ENCODE measurements at places on chromosomes 2 and 18.

DNA sequence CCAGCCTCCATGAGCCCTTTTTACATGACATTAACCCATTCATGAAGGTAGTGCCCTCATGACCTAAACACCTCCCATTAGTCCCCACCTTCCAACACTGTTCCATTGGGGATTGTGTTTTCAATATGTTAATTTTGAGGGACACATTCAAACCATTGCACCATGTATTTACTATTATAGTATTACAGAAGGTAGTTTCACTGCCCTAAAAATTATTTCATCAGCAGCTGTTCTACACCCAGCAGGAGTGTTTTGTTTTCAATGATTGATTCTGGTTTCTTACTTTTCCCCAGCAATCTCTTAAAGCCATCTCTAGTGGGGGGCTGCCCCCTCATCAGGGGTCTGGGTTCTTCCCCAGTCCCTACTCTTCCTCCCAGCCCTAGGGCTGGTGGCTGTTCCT, 71.9 kb downstream of the CERS6 start:
- DNase-seq = no peak

GRCh38 chr2:39547811-39548719, 111.0 kb upstream of the MAP4K3 start:
- no peak for DNase-seq

DNA sequence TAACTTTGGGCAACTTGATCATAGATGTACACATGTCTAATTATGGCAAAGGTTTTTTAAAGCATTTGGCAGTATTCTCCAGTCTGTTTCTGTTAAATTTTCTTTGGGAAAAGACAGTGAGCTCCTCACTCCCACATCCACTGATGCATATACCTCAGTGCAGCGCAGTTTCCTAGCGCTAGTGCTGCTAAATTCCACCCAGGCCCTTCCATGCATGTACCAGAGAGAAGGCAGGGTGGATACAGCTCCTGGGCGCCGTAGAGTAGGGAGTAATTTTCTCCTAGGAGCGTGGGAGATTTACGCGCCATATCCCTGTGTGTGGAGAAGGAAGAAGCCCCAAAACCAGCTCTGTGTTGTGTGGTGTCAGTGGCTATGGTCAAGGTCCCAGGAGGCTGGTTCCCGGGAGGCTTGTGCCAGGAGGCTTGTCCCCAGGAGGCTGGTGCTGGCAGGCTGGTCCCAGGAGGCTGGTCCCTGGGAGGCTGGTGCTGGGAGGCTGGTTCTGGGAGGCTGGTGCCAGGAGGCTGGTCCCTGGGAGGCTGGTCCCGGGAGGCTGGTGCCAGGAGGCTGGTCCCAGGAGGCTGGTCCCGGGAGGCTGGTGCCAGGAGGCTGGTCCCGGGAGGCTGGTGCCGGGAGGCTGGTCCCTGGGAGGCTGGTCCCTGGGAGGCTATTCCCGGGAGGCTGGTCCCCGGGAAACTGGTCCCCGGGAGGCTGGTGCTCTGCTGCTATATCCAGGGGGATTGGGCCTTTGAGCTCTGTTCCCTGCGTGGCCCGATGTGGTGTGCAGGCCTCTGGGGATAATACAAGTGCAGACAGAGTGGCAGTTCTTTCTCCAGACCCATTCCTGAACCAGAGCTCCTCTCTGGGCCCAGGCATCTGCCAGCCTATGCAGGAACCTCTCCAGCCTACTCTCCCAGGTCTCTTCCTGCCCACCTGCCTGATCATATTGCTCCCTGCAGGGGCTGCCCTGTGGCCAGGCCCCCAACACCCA, 161.2 kb downstream of the SEPTIN10 start:
- DNase-seq = no peak

DNA sequence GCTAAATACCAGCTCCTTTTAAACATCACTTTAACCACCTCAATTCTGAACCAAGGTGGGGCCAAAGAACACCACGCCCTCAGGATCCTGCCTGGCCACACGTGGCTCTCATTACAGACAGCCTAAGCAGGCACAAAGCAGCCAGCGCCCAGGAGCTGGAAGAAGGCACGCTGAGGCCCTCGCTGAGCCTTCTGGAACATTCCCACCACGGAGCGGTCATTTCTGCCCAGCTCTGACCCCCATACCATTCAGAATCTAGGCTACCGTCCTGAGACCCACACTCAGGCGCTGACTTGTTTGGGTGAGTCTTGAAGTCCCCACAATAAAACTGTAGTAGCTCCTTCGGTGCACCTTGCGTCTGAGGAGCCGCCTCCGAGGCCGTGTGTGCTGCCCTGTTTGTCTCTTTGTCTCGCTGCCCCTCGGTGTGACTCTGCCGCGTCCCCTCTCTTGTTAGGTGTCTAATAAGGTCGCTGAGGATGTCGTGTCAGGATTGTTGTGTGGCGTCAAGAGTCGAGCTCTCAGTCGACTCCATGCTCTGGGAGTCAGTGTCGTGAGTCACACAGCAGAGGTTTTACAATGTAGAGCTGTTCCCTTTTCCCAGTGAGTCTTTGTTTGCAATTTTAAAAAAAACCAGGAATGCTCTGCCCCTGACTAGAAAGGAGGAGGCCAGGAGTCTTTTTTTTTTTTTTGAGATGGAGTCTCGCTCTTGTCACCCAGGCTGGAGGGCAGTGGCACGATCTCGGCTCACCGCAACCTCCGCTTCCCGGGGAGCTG, 242.4 kb downstream of the KLHL29 start:
- no peak for DNase-seq

GRCh38 chr2:24586955-24587354, 95.9 kb downstream of the NCOA1 start:
- DNase-seq = no peak

DNA sequence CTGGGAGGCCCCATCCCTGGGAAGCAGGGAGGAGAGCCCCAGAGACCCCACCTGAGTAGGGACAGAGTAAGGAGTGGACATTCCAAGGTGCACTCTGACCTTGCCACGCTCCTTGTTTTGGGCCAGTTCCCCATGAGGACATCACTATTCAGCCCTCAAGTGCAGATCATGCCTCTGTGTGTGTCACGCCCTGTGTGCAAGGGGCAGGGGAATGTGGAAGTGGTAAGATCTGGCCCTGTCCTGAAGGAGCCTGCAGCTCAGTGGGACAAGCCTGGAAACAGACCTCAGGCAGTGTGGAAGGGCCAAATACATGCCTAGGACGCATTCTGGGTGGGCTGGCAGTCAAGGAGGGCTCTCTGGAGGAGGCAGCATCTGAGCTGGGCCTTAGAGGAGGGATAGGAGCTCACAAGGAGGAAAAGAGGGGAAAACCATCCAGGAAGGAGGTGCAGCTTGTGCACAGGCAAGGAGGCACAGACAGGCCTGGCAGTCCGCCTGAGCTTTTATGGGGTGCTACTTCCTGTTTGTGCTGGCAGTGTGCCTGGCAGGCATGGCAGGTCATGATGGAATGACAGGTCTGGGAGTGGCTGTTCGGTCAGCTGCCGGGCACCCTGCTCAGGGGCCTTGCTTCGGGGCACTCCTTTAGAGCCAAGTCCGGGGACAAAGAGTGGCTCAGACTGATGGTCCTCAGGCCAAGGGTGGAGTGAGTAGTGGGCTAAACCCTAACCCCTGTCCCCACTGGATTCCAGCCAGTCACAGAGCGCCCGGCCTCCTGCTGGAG, 3.3 kb downstream of the KLHL30 start:
- DNase-seq = no peak

DNA sequence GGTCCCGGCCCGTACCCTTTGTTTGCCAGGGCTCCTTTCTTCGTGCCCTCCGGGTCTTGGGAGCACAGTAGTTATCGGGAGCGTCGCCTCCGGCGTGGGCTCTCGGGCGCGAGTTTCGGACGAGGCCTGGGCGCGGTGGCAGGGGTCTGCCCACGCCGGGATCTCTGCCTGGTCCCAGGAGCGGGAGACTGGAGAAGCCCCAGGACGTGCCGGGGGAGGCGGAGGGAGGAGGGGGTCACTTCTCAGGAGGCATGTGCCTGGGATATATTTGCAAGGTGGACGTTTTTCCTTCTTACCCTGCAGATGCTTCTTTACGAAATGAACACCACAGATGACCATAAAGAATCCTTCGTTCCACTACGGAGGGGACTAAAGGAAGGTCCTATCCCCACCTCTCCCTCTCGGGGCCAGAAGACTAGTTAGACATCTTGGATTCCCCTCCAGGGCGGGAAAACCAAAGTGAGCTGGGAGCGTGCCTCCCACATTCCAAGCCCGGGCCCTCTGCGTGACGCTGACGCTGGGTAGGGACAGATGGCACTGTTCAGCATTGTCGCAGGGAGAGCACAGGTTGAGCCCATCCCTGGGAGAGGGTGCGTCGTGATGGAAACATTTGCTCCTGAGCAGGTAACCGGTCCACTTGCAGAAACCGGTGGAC, 483 bp upstream of the FHL2 start:
- no peak for DNase-seq

- DNase-seq = no peak
These were observed 10.3 kb downstream of the STAMBP start for GRCh38 chr2:73838889-73839534.

- no peak for DNase-seq
These were observed 30.2 kb downstream of the TGFBRAP1 start for GRCh38 chr2:105299290-105299689.

DNA sequence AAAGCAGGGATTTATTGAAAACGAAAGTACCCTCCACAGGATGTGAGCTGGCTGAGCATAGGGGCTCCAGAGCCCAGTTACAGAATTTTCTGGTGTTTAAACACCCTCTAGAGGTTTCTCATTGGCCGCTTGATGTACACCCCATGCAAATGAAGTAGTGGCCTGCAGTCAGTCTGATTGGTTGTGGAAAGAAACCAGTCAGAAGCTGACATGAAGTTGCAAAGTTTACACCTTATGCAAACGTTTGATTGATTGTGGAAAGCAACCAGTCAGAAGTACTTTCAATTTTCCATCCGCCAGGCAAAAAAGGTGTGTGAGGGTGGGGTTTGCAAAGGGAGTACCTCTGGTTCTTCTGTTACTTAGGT, 62.3 kb downstream of the VWA3B start:
- no peak for DNase-seq

GRCh38 chr2:105610576-105611332, 134.0 kb upstream of the NCK2 start:
- no peak for DNase-seq

- DNase-seq = peak; percentile 55
These were observed 19.1 kb downstream of the CAPG start for GRCh38 chr2:85390941-85391669.

DNA sequence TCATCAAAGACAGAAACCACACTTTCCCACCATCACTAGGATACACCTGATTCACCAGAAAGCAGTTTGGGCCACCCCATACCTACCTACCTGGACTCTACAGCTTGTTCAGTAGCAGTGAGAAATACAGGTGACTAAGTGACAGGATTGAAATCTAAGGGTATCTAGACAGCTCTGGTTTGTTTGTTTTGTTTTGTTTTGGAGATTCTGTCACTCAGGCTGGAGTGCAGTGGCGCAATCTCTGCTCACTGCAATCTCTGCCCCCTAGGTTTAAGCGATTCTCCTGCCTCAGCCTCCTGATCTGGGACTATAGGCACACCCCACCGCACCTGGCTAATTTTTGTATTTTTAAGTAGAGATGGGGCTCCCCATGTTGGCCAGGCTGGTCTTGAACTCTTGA, 3.1 kb downstream of the TTC21B start:
- no peak for DNase-seq

- DNase-seq = no peak
These were observed 467.6 kb upstream of the CWC22 start for GRCh38 chr2:180474716-180475115.

DNA sequence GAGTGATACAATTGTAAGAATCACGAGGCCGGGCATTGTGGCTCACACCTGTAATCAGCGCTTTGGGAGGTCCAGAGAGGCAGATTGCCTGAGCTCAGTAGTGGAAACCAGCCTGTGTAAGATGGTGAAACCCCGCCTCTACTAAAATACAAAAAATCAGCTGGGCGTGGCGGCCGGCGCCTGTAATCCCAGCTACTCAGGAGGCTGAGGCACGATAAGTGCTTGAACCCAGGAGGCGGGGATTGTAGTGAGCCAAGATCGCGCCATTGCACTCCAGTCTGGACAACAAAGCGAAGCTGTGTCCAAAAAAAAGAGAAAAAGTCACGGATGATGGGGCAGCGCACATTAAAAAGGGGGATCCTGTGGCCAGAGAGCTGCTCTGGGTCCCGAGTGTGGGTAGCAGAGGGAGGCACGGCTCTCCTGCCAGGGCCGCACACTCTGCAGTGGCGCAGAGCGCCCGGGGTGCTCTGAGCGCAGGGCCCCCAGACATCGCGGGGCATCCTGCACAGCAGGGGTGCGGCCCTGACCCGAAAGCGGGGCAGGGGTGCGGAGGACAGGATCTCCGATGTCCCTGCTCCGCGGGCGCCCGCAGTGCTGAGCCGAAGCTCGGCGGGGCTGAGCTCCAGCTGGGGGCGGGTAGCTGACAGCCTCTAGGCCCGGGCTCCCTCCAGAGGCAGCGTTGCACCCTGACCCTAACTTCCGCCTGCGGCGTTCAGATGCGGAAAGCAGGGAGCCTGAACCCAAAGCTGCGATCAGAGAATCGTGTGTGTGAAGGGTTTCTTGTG, 30.4 kb upstream of the RAB6D start:
- no peak for DNase-seq
